ENCODE measurements at places on chromosomes 6 and 20.

DNA sequence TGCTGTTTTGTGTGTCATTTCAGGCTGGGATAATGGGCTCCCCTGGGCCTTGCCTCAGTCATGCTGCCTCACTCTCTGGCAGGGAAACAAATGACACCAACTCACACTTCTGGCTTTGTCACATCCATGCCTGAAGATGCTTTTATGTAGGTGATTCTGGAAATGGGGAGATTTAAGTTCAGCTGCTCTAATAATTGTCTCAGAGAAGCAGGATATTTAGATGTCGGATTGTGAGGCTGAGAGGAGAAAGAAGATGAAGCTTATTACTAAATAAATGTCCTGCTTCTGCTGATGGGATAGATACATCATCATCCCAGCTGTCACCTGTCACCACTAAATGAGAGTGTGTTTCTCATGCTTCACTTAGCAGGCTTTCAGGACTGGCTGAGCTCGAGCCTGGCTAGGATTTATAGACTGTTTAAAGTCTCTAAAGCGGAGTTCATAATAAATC is 480.2 kb upstream of the SPTLC3 start:
- peak; percentile 62 for DNase-seq

GRCh38 chr20:48051794-48052474 is 266.7 kb upstream of the SULF2 start:
- no peak for DNase-seq

DNA sequence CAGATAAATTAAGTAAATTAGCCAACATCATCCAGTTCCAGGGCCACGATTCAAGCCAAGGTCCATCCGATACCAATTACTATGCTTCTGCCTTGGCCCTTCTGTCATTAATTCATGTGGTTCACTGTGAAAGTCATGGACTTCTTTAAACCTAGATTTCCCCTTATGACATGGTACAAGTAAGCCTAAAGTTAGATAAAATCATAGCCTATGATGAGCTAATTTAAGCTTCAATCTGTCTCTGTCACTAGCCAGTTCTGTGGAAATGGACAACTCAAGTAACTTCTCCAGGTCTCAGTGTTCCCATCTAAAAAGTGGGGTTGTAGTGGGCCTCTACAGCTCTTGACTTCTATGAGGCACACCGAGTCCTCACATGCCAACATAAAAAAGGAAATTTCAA is 225.5 kb upstream of the MARCKS start:
- DNase-seq: no peak

DNA sequence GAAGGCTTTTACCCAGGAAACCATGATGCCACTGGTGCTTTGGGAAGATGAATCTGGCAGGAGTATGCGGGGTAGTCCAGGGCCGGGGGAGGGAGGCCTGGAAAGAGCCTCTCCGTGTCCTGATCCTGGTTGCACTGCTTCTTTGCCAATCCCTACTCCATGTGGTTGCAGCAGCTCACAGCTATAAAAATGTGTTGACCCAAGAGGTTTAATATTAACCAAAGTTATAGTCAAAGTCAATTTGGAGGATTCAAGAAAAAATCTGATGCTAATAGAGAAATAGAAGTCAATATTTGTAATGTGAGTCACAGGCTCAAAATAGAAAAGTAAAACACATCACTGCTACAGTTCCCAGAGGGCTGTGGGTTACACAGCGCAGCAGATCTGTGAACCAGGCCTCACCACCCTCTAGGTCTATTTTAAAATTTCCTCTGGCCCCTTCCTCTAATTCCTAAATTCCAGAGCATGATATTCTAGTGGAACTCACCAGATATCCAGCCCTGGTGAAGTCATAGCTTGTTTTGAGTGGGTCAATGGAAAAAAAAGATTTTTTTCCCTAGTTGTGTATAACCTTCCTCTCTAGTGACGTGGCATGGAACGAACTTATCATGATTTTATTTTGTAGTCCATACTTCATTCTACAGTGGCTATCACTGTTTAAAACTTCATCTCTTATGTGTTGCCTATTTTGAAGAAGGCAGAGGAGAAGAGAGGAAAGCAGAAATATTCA is 63.2 kb upstream of the BMP2 start:
- no peak for DNase-seq

DNA sequence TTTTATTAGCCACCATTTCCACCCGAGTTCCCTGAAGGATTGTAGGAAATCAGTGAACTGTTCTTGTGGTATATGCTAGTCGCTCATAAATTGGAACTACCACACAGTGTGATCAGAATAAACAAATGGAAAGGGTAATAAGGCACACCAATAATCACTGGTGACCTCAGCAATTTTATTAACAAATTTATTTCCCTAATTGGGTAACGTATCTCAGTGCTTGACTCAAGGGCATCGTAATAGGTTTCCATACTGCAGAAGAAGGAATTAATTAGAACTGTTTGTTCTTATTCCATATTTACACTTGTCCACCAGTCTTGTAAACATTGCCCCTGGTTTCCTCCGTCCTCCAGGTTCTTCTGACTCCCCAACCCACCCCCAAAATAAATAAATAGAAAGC is 10.0 kb upstream of the UQCC2 start:
- no peak for DNase-seq

GRCh38 chr20:55437798-55438415 is 567.4 kb downstream of the CBLN4 start:
- DNase-seq: no peak

DNA sequence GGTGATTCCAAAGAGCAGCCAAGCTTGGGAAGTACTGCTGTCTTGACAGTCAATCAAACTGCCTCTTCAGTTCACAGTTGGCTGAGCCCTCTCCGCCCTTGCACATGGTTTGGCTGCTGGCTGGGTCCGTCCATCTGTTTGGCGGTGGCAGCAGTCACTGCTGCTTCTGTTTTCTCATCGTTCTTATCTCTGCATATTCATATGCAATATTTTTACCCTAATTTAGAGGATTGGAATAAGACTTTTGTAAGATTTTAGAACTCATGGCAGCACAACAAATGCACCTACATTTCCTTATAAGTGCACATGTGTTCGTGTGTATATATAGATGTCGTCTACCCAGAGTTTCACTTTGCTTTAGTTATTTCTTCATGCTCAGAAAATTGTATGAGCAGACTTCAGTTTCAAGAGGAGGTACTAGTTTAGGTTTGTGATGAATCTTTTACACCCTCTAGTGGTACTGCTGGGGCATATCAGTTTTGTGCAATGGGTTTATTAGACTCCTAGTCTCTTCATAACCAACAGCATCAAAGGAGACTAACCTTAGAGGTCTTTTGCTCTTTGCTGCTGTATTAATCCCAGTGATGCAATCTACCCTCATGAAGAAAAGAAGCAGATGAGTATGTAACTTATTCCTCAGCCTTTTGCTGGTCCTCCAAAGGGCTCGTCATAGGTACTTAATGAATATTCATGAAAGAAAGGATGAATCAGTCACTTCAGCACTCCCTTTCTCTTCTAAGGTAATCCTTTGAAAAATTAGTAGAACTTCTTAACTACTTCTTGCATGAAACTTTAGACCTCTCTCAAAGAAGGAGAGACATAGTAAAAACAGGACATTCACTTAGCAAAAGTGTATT is 44.3 kb downstream of the KHDC1L start:
- DNase-seq: peak; percentile 79

- no peak for DNase-seq
Measured at GRCh38 chr6:127954082-127954481, 53.2 kb upstream of the THEMIS start.

- no peak for DNase-seq
Measured at GRCh38 chr6:75213732-75214131, 7.9 kb upstream of the COL12A1 start.

DNA sequence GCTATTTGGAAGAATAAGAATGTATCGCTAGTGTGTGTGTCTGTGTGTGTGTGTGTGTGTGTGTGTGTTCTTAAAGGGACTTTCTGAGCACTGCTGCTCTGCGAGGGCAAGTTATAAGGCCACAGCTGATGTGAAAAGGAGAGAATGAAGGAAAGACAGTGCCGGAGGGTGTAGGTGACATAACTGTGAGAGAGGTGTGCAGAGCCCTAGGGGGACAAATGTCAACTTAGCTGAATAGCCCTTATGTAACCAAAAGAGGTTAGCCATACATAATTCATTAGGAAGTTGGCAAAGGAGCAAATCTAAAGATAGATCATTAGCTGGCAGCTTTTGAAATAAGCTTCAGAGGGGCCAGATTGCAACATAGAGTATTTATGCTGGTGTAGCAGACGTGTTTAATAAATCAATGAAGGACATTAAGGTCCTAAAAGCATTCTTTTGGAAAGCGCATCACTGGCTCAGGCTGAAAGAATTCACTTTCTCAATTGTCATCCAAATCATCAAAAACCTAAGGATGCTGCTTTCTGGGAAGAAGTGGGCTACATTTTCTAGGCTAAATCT is 81.0 kb downstream of the NDUFAF5 start:
- peak; percentile 54 for DNase-seq

DNA sequence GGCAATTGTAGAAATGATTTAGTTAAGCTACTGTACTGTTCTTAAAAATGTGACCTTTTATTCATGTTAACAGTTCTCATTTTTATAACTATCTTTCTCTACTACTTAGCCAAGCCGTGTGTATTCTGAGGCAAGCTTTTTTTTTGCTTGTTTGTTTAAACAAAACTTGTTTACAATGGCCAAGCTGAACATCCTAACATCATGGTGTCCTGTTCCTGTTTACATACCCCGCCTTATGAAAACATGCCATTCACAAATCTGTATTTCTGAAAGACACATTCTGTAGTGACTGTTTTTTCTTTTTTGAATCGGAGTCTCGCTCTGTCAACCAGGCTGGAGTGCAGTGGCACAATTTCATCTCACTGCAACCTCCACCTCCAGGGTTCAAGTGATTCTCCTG is 140.9 kb downstream of the NCOA3 start:
- no peak for DNase-seq

Measured in cerebellar cortex (tissue), 1 donor.